ENCODE measurements at places on chromosomes 3 and 15.

DNA sequence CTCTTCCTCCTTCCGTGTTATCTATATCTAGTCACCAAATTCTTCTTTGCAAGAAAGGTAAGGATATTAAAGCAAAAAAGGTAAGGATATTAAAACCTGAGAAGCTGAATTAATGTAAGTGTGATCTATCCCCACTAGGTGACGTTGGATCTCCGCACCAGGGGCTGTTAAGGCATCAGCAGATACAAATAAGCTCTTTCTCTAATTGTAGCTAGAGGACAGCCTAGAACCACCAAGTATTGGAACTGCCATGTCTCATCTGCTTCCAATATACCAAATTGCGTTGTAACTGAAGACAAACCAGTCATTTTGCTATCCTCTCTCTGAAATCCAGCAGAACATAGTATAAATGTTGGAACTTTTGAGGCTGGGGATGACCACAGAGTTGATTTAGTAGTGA lies 471.2 kb upstream of the TGFBR2 start:
- DNase-seq: no peak

DNA sequence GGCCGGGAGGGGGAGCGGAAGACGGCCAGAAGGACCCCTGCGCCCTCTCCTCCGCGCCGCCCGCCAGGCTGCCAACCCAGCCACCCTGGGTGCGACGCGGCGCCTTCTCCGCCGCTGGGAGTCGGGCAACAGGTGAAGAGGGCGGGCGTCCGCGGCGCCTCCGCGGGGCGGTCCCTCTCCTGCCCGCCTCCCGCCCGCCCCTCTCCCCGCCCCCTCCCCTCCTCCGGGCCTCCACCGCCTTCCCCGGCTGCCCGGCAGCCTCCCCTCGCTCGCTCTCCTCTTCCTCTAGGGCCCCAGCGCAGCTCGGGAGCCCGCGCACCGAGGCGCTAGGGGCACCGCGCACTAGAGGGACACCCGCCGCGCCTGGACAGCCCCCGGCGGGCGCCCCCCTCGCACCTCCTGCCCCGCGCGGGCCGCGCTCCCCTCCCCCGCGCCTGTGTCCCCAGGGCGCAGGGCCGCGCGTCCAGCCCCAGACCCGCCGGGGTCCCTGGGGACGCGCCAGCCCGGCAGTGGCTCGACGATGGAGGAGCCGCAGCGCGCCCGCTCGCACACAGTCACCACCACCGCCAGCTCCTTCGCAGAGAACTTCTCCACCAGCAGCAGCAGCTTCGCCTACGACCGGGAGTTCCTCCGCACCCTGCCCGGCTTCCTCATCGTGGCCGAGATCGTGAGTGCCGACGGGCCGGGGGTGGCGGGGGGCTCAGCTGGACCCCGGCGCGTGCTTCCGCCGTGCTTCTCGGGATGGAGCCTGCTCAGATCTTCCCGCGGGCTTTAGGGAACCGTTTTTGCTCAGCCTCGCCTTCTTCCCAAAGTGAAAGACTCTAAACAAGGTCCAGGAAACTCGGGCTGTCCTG lies at the start of gene CMTM8:
Gene CMTM8 (plus strand): TSS at position 228 of the 854 bp plus-strand sequence. CDS start 293 bp downstream, at position 521.
- peak; percentile 61 for DNase-seq

- no peak for DNase-seq
Measured at GRCh38 chr3:25292595-25292994, 135.5 kb upstream of the RARB start.

GRCh38 chr3:67598814-67599556 lies 55.4 kb downstream of the SUCLG2 start:
- DNase-seq: no peak

DNA sequence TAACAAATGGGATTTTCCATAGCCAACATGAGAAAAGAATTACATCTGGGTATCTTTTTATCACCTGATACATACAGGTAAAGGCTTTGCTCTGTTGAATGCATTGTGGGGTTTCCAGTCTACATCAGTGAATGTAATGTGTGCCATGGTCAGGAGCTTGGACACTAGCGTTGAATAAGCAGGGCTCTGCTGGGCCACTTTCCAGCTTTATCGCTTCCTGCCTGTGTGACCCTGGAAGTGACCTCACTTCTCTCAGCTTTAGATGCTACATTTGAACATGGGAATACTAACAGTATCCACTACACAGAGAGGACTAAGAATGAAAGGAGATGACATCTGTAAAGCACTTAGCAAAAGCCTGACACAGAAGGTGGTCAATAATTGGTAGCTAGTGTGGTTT lies 40.1 kb downstream of the TTC23 start:
- no peak for DNase-seq
